Activated naive CD4-positive, alpha-beta T cell treated with anti-CD3 and anti-CD28 coated beads, Interleukin-2, amount 50 U/mL, for 72 hours (primary cell): ENCODE measurements at places on chromosomes 7 and 10.
A peak's percentile ranks its signal among the peaks of the same experiment; 100 is the strongest.

- DNase-seq, result no peak
Measured at GRCh38 chr7:79615871-79616640, 162.6 kb upstream of the MAGI2 start.

DNA sequence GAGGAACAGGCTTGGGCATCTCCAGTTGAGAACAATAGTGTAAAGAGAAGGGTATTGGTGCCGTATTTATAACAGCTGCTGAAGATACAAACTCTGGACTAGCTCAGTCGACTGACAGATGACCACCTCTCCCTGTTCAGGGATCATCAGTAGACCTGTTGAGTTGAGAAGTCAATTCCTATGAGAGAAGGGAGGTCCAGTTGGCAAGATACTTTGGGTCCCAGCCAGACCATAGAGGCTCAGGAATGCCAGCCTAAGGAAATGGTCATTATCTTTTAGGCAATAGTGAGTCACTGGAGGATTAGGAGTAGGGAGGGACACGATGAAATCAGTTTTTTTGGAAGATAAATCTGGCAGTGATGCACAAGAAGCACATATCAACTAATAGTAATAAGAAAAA lies 202.9 kb downstream of the TRIL start:
- no peak for DNase-seq

DNA sequence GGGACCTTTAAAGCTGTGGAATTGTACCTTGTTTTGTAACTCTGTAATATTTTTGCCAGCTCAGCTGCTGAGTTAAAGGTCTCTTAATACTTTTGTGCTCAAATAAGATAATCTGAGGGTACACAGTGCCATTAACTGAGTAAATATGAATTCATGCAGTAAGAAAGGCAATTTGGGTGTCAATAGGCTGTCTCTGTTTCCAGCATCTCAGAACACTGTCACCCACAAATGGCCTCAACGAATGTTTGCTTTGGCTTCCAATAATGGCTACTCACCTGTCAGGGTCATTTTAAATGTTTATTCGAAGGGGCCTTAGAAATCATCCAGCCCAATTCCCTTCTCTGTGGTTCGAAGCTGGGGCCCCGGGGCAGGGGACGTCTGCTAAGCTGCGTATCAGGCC lies 225.4 kb downstream of the ZMYND11 start:
- DNase-seq, result no peak

DNA sequence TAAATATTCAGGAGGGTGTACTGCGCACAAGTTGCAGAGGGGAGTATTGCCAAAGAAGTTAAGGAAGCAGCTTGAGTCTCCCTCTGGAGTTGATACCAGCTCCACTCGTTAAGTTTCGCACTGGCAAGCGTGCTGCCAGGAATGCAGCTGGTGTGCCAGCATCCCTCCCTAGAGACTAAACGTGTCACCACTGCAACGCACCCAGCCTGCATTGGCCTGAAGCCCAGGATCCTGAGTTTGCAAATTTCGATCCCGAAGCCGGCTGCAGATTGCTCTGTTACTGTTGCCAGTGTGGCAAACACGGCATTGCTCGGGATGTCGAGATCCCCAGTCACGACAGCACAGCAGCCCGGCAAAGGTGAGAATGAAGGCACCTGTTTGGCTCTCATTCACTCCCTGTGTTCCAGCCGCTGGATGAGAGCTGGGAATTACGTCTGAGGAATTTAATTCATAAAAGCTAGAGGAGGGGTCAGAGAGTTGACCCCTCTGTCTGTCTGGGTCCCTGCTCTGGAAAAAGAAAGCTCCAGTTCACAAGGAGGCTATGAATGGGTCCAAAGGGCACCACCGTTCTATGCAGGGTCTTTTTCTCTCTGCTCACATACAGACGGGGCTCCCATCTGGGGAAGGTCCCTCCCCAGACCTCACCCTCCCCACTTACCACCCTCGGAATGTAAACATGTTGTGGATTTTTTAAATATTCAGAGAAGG lies 61.0 kb downstream of the NRP1 start:
- DNase-seq, result no peak

DNA sequence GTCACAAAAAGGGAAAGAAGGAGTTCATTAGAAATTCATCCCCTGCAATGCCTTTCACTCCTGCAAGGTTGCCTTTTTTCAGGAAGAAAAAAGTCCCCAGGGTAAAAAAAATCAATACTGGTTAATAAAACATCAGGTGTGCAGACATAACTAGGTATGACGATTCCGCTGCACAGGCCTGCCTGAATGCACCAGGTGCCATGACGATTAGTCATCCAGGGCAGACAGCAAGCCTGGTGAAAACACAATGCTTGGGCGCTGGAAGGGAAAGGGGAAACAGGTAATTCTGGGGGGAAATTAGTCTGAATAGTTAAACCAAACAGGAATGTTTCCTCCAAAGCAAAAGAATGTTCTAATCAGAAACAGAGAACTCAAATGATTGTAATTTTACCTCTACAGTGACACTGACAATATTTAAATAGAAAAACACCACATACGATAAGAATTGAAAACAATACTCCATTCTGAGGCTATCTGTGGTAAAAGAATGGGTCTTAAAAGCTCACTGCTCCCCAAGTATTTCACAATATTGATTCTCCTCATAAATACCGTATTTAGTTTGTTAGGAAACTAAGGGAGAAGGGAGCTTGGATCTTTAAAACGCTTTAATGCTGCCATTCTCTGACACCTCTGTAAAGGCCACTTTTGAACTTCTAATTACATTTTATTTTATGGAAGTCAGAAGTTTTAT lies 45.2 kb downstream of the VPS41 start:
- no peak for DNase-seq

DNA sequence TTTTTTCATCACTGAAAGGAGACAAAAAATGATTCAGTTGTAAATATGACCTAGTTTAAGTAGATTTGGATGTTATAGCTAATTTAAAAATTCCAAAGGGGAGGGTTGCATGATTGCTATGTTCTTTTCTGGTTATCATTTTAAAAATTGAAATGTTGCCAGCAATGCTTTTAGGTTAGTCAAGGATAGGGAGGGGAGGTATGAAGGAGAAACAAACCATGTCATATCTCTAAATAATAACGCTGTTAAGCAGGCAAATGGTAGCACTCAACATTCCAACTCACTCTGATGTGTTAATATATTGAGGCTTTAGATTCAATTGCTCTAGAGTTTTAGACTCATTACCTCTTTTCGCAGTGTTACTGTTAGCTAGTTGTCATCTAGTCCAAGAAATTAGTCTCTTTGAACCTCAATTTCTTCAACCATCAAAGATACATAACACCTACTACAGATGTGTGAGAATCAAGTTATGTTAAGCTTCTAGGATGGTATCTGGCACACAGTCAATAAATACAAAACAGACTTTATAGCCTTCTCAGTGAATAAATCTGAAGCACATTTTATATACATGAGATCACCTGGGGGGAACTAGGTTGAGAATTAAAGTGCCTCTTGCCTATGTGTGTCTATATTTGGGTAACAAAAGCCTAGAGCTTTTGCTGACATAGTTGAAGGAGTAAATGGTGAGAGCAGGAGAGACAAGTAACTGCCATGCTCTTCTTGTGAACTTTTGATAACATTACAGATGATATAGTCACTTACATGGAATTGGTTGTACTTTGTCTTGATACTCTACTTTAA lies 124.9 kb downstream of the CSTF2T start:
- DNase-seq, result no peak

- DNase-seq, result no peak
Measured at GRCh38 chr7:112757337-112757736, 32.9 kb downstream of the TMEM168 start.

GRCh38 chr7:71783779-71784178 lies 628.4 kb downstream of the CALN1 start:
- no peak for DNase-seq

DNA sequence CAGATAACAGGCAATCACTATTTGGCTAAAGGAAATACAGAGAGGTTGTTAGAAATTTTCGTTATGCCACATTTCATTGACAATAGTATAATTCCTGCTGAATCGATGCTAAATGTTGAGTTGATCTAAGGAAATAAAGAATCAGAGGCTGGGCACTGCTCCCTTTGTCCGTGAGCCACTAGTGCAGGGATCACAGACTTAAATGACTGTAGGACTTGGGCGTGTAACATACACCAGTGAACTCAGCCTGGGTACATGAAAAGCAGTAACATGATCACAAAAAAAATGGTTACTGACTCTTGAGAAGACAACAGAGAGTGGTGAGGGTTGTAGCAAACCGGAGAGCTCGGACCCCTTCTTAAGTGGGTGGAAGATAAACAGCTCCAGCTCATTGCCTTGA lies 11.8 kb upstream of the ITGB8 start:
- no peak for DNase-seq

GRCh38 chr7:89133819-89134218 lies 338.3 kb upstream of the TEX47 start:
- DNase-seq, result no peak

GRCh38 chr7:135704698-135705097 lies 23.3 kb downstream of the SLC13A4 start:
- no peak for DNase-seq

DNA sequence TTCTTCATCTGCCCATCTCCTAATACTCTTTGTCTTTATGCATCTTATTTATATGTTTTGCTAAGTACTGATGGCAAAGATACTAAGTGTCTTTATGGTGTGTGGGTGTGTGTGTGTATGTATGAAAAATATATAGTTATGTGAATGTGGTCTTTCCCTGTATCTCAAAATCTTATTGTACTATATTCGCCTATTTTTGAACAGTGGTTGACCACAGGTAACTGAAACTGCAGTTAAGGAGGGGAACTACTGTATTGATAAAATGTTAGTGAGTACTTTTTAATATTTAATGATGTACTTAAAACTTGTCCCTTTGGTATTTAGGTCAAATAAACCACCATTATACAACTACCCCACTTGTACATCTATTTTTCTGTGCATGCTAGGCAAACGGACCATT lies 85.9 kb downstream of the ADD3 start:
- no peak for DNase-seq

DNA sequence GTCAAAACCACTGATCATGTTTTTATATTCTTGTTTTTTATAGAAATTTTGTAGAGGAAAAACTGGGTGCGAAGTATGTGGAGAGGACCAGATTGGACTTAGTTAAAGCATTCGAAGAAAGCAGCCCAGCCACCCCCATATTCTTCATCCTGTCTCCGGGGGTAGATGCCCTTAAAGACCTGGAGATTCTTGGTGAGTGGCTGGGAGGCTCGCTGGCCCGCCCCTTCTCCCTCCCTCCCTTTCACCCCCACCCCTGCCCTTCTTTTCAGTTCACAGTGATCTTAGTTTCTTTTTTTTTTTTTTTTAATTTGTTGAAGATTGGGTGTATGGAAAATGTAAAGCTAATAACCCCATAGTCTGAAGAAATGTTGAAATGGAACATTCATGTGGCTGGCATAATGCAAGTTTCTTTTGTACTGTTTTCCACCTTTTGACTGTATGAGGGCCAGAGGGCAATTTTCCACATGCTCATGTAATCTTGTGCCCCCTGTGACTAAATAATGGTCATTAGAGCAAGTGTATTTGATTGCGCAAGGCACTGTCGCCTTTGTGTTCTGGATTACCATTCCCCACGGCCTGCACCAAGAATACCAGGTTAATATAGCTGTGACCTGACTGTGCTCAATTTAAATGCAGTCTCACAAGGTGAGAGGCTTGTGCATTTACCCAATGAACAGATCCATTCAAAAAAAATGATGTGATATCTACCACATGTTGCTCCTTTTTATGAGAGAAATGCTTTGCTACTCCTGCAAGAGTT lies 77.7 kb downstream of the CDCA7L start:
- no peak for DNase-seq

DNA sequence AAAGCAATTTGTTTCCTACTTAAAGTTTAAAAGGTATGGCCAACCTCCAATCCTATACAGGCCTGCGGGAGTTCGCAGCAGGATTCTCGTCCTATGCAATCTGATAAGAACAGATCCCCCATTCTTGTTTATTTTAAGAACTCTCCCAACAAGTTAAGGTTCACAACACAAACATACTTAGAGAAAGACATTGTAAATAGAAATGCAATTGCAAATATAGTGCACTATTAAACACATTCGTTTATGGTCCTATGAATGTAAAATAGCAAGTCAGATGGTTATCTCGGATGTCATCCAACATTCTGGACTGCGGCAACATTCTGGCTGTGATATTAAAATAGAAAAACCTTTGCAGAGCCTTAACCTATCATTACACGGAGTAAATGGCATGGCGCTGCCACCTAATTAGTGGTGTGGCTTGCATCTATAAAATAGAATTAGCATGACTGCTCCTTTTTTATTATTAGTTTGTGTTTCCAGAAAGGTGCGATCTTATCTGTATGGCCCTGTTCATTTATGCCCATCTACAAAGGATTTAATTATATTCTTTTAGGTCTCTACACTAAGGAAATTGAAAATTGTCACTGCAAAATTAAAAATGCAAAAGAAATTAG lies 37.0 kb downstream of the BEND7 start:
- DNase-seq, result no peak

GRCh38 chr7:92134271-92135051 lies at the start of gene CYP51A1:
Gene CYP51A1, minus strand, starts transcription at chr7:92134477. Its CDS starts 113 bp downstream, at chr7:92134364.
- peak; percentile 92 for DNase-seq

DNA sequence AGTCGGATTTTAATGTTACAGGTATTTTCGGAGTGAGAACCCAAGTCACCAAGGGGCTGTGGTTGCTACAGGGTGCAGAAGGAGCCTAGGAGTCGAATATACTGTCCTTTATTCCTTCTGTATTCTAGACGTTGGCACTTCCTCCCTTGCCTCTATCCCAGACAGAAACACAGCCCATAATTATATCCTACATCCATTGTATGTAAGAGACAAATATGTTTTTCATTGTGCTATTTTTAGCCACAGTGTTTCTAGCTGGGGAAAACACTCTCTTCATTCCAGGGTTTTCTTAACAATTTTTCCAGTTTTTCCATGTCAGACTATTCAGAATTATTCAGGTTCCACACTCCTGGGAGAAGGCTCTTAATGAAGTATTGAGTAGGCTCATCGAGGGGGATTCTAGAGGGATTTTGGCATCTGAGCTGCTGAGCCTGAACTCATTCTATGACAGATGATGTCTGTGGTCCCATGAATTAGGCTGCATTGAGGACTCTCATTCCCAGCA lies 32.6 kb downstream of the KIAA1217 start:
- DNase-seq, result no peak

DNA sequence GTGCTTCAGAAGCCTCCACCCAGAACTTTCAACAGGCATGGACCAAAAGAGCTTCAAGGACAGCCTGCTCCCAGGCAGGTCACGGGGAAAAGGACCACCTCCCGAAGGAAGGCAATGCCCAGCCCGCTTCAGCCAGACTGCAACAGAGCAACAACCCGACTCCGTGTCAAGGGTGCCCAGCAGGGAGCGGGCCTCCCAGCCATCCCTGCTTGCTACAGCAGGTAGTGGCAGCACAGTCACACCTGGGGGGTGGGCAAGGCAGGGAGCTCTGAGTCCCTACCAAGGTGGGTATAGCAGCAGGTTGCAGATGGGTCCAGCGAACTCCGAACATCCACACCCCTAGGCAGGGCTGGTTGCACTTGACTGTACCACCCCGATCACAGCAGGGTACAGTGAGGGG lies 467.8 kb upstream of the PFKP start:
- DNase-seq, result no peak

DNA sequence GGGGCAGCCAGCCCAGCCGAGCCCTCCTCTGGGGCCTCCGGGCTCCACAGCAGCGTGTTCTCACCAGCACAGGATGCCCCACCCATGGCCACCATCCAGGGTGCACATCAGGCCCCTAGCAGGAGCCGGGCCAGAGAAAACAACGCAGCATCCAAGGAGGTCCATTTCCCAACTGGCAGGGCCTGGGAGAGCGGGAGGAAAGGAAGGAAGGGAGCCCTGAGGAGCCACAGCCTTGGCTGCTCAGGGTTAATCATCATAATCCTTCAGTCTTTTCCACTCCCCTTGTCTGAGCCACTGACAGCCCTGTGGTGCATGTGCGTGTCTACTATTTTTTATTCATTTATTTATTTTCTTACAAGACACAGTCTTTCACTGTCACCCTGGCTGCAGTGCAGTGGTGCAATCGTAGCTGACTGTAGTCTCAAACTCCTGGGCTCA lies 3.6 kb downstream of the PLAC9 start:
- no peak for DNase-seq
